ENCODE measurements at places on chromosomes 7 and 10.

- DNase-seq: peak; percentile 79
Measured at GRCh38 chr7:47581804-47582763, at the start of gene TNS3. Gene TNS3 (minus strand): TSS chr7:47582111. CDS start chr7:47439636, 142,475 bp downstream.

GRCh38 chr10:69974551-69975155 lies 78.0 kb upstream of the MACROH2A2 start:
- DNase-seq: peak; percentile 47

DNA sequence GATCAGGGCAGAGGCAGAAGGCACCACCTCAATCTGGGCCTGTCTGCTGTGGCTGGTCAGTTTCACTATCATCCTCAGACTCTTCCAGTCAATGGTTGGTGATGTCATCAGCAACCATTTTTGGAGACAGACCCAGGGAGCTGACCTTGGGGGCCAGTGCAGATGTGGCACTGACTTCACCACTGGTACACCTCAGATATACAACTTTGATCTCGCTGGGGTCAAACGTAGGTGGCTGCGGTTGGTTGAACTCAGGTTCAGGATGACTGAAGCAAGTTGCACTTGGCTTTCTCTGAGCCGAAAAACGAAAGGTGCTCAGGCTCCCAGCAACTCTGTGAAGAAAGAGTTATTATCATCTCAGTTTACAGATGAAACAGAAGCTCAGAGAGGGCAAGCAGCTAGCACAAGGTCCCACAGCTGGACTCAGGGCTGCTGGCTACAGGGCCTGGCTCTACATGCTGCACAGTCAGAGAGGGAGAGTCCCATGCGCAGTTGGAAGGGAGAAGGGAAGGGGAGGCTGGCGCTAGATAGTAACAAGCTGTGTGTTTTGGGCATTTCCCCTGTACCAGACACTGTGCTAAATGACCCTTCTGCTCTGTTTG lies 27.2 kb downstream of the ANKRD16 start:
- no peak for DNase-seq

- DNase-seq: no peak
Measured at GRCh38 chr10:109953766-109954165, 30.5 kb upstream of the XPNPEP1 start.

DNA sequence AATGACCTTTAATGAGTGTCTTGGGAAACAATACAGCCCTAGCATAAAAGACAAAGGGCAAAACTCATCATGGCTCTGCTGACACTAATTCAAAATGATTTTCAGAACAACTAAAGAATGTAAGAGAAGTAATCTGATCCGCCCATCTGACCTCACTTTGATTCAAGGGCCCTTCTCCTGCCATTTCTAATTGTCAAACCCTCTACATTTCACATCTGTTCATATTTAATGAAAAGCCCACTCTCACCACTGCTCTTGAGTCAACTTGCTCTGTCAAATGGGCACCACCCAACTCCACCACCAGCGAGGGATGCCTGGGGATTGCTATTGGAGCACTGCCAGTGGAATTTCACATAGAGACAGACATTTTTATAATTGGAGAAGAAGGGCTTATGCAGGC lies 639.2 kb downstream of the KCNMA1 start:
- DNase-seq: no peak

DNA sequence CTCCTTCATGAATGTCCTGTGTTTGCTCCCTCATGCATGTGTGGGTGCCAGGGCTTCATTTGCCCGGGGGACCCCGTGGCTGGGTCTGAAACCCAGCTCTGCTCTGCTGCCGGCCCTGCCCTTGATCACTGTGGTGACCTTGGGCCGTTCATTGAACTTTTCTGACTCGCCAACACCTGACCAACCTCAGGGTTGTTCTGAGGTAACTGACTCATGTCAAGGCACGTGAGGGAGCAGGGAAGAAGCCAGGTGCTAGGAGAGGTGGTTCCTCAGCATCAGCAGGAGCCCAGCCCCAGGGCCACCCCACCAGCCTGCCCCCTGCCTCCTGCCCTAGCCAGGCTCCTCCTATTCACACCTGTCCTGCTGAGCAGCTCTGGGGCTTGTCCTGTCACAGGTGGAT lies 47.9 kb downstream of the TBATA start:
- DNase-seq: no peak

DNA sequence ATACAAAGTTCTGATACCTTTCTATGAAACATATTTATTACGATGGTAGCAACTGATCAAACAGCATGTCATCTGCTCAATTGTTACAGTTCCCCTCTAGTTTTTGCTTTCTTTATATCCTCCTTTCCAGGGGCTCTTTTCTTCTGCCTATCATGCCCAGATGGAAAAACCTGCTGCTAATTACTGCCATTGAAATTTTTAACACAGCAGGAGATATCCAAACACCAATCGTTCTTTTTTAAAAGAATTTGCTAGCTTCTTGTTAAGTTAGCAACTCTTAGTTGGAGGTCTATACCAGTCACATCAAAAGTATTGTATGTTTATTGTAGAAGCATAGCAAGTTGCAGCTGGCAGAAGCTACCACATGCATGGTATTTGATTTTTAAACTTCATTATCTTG lies 768.5 kb downstream of the NXPH1 start:
- no peak for DNase-seq

DNA sequence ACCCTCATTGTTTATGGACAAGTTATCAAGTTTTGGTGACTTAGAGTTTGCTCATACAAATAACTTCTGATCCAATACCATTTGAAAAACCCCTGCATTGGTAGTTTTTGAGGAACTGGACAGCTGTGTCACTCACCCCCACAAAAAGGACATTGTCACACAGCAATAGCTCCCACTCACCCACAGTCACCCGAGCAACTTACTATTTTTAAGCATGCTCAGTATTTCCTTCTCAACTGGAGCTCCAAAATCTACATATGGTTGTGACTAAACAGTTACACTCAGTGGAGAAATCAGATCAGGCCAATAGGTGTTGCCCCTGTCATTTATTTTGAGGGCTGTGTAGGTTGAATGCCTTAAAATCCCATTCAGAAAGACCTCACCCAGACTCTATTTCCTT lies 165.2 kb upstream of the AUTS2 start:
- DNase-seq: no peak

- DNase-seq: peak; percentile 92
Measured at GRCh38 chr10:125661941-125662515, 20.9 kb downstream of the TEX36 start.

DNA sequence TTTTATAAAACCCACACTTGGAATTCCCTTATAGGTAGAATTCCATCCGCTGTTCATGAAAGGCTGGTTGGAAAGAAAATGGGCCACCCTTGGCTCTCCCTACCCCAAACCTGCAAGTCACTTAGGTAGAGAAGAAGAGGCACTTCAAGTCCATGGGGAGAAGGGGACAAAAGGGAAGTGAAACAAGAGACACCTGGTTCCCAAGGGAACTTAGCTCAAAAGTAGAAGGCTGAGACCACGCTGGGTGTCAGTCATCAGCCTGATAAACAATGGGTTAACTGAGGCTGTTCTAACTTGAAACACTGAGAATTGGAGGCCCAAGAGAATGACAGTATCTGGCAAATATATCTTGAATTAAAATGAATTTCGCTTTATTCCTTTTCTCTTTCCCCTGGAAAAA lies 330.8 kb upstream of the NFE2L3 start:
- no peak for DNase-seq

- DNase-seq: peak; percentile 80
Measured at GRCh38 chr10:123043409-123043925, 34.7 kb downstream of the ACADSB start.

DNA sequence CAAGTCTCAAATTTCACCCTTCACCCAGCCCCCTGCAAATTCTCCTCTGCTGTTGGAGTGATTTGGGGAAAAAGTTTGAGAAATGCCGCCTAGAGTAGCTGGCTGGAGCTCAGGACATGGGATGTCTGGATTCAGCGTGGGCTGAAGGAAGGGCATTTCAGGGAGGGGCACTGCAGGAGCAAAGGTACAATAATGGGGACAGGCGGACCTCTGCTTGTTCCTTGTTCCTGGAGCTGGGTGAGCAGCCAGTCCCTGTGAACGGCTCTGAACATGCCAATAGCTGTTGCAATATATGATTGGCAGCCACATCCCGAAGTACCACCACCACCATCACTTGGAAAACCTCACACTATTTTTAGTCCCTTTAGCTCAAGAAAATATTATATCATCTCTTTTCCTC lies 23.4 kb downstream of the ADRA2A start:
- no peak for DNase-seq

- DNase-seq: no peak
Measured at GRCh38 chr10:132701099-132701845, 84.7 kb downstream of the NKX6-2 start.

DNA sequence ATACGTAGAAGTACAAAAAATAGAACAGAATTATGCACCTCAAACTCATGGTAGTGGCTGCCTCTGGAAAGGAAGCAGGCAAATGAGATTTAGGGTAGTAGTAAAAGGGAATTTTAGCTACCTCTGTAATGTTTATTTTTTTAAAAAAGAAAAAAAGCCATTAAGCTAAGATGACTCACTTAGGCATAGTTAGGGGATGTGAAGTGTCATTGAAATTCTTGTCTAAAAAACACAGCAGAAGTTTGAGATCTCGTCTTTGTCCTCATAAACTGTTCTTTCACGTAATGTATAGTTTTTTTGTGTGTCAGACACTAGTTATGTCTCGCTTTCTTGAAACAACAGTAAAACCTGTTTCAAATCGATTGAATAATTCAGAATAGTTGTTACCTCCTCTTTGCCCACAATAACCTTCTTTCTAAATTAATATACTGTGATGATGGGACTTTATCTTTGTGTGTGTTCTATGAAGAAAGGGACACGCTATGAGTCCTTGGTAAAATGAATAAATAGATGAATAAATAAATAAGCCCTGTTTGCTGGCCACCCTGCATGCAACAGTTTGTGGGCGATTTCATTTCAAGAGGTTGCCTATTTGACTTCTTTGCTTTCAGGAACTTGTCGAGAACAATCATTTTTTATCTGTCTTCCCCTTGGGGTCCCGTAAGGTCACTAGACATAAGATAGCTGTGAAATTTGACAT lies 14.5 kb upstream of the FBXW4 start:
- DNase-seq: no peak

- no peak for DNase-seq
Measured at GRCh38 chr7:151851782-151852181, 25.1 kb downstream of the PRKAG2 start.

- DNase-seq: no peak
Measured at GRCh38 chr7:68121655-68122054, 1125.0 kb downstream of the TYW1 start.

- no peak for DNase-seq
Measured at GRCh38 chr7:103685646-103686045, 239.6 kb upstream of the SLC26A5 start.

- peak; percentile 27 for DNase-seq
Measured at GRCh38 chr7:46853451-46853850, 728.5 kb downstream of the TNS3 start.

GRCh38 chr7:155709453-155709852 lies 65.0 kb downstream of the RBM33 start:
- no peak for DNase-seq

DNA sequence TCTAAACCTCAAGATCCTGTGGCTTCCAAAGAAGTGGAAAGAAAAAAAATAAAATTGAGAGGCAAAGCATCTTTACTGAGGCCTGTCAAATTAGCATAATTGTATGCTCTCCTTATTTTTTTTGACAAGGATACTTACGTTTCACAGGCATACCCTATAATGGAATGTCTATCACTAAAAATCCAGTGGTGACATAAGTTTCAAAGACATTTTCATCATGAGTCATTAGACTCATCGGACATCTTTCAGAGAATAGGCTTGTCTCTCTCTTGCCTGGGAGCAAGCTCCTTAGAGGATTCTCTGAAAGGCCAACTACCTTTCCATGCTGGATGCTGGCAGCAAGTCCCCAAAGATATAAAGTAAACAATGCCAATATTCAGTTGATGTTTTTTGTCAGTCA lies 380.7 kb upstream of the STEAP1 start:
- DNase-seq: no peak

DNA sequence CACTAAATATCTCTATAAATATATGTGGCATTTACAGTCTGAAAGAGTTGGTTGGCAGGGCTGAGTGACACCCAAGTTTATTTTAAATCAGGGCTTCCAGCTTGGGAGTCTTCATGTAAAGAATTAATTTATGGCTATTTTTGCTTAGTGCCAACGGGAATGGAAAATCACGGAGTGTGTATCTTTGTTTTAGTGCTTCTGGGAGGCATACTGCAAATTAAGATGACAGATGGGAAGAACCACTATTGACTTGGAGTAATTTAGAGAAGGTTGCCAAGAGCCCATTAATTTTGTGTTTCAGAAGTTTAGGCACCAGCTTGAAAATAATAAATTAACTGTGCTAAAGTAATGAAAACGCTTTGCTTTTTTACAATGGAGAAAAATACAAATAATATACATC lies 135.2 kb downstream of the GPR37 start:
- DNase-seq: no peak

DNA sequence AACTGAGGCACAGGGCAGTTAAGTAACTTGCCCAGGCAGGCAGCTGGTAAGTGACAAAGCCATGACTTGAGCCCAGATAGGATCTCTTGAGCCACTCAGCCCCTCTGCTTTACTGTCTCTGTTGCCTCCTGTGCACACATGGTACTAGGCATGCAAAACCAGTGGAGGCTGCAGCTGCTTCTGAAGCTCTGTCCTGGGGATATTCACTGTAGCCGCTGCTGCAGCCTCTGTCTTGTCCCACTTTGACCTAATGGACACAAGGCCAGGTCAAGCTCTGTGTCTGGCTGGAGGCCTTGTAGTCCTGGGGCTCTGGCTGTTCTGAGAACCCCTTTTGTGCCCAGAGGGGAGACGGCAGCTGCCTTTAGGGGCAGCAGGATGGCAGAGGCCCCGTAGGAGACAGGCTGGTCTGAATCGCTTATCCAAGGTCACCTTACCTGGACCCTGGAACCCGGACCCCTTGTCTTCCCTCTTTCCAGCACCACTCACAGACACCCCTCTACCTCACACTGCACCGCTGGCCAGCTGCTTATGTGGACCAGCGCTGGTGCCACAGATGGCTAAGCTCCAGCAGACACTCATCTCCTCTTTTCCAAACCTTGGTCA lies 57.6 kb downstream of the TSPAN15 start:
- peak; percentile 3 for DNase-seq

- no peak for DNase-seq
Measured at GRCh38 chr7:151586531-151587260, 67.0 kb upstream of the RHEB start.
